ENCODE measurements at places on chromosomes 1 and 21. TPM values are rescaled to one million over a fixed set of nuclear protein-coding genes. Genes with fewer than 3 reads are reported as not detected.

DNA sequence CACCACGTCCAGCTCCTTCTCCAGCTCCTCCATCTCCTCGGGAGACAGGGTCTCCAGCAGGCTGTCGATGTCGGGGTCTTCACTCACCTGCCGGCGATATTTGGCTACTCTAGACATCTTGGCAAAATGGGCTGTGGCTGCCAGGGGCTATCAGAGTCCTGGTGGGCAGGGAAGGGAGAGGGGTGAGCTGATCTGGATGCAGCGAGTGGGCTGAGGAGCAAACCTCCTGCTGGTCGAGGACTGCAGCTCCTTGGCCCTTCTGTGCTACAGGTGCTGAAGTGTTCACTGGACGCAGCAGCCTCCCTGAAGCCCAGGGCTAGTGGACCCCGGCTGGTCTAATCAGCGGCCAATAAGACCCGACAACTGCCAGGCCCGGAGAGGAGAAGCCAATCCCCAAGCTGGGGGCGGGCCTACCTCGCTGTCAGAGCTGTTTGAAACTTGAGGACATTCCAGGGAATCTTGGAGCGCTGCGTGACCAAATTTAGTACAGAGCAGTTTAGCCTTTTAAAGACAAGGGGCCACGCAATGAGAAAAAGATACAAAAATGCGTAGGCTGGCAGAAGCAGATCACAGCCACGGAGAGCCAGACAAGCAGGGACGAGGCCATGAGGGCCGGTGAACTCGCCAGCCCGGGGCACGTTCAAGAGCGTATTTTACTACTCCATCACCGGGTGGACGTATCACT lies at the start of gene LMOD1:
Gene LMOD1 (minus strand): TSS at position 325 of the 685 bp plus-strand sequence. CDS start 208 bp downstream, at position 117.
- peak; percentile 88 for DNase-seq

- no peak for DNase-seq
Observed at GRCh38 chr21:41900401-41900800, 21.3 kb upstream of the PRDM15 start.

DNA sequence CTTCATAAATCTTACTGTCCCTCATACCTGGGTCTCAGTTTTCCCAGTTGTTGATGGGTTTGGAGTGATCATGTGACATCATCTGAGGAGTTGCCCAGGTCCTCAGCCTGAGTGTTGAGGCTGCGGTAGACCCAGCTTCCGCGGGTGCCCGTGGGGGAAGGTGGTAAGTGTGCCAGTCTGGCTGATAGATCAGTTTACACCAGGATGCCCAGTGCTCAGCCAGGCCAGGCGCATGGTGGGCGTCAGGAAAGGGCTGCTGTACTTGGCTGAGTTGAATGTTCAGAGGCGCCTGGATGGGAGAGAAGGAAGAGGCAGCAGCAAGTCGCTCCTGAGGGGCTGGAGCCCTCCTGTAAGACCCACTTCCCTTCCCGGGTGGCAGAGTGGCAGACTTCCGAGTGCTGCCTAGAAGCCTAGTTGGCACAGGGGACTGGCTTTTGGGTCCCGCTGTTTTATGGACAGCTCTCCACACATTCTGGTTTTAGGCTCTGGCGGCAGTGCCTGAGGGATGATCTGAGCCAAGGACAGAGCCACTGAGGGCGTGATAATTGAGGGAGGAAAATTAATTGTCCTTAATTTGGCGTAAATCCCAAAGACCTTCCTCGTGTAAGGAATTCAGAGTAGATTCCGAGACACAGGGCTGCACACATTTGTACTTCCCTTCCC lies 35.8 kb downstream of the PTPRF start:
- no peak for DNase-seq

GRCh38 chr1:211653293-211653692 lies 22.1 kb downstream of the NEK2 start:
- DNase-seq = no peak

DNA sequence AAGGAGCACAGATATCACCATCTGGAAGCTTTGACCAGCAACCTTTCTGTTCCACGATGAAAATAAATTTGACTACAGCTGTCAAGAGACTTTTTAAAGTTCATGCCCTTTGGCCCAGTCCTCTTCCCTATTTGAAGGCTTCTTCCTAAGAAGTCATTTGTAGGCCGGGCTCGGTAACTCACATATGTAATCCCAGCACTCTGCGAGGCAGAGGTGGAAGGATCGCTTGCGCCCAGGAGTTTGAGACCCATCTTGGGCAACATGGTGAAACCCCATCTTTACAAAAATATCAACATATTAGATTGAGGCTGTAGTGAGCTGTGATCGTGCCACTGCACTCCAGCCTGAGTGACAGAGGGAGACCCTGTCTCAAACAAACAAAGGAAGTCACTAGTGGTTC lies 58.3 kb upstream of the IFFO2 start:
- DNase-seq = no peak

- DNase-seq = no peak
Observed at GRCh38 chr1:234230414-234230862, 142.8 kb upstream of the COA6 start.

- no peak for DNase-seq
Observed at GRCh38 chr1:87733386-87733785, 404.7 kb downstream of the LMO4 start.

DNA sequence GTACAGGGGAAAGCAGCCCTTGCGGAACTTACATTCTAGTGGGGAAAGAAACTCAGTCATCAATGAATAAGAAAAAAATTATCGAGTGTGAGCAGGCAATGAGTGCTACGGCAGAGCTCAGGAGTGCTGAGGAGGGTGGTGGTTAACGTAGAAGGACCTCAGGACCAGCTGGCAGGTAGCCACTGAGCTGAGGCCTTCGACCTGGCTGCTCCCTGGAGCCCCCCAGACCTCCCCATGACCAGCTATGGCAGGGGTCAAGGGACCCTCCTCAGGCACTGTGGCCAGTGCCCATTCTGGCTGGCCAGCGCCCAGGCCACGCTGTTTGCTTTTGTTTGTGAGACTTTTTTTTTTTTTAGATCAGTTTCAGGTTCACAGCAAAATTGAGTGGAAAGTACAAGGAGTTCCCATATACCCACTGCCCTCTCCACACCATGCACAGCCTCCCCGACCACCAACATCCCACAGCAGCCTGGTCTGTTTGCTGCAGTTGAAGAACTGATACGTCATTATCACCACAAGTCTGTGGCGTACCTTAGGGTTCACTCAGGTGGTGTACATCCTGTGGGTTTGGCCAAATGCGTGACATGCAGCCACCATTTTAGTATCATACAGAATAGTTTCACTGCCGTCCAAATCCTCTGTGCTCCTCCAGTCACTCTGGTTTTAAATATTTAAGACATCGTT lies 11.8 kb upstream of the TTC22 start:
- DNase-seq = peak; percentile 42

DNA sequence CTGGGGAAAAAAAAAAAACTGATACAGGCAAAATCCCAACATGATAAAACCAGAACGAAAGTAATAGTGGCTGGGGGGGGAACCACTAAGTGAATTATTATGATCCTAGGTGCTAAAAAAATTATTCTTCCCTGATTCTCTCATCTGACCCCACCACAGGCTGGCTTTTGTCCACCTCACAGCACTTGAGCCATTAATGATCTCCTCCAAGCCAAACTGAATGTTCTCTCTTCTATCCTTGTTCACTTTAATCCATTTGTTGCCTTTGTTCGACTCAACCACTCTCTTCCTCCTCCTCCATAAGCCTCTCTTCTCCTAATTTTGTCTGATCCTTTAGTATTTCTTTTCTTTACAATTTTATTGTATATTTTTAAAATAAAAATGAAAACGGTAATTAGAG lies 16.0 kb upstream of the SMYD2 start:
- no peak for DNase-seq

- DNase-seq = no peak
Observed at GRCh38 chr1:38962113-38962512, 20.5 kb upstream of the RHBDL2 start.

GRCh38 chr1:22575532-22576149 lies 12.4 kb downstream of the EPHA8 start:
- DNase-seq = no peak

DNA sequence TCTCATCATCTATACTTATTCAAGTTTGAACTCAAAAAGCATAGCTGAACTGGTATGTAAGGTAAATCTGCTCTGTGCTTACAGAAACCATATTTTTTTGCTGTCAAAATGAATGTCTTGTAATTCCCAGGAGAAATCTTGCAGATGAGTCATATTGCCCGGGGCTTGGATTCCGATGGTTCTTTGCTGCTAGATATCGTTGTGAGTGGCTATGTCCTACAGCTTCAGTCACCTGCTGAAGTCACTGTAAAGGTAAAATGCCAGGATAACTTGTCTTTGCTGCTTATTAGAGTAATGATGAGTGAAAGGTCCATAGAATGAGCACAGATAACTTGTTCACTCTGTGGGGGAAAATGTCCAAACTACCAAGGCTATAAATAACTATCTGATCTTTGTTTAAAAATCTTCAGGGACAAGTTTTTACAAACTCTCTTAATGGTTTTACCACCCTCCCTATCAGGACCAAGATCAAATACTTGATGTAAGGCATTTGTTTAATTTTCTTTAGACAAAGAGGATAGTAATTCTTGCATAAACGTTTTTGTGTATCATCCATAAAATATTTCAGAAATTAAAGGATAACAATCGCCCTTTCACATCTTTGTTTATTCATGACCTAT lies 222.3 kb downstream of the TPR start:
- no peak for DNase-seq

- DNase-seq = peak; percentile 45
Observed at GRCh38 chr1:228341814-228342626, 64.6 kb downstream of the TRIM11 start.

DNA sequence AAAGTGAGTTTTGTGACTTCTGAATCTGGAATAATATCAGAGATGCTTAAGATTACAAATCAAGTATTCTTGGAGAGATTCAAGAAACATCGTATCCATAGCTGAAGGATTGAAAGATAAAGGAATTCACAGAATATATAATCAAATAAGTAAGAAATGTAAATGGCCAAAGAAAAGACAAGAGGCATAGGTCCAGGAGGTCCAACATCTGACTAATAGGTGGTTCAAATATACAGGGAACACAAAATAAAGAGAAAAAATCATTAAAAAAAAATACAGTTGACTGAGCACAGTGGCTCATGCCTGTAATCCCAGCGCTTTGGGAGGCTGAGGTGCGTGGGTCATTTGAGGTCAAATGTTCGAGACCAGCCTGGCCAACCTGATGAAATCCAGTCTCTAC lies 6.6 kb upstream of the MIS18A start:
- DNase-seq = no peak

DNA sequence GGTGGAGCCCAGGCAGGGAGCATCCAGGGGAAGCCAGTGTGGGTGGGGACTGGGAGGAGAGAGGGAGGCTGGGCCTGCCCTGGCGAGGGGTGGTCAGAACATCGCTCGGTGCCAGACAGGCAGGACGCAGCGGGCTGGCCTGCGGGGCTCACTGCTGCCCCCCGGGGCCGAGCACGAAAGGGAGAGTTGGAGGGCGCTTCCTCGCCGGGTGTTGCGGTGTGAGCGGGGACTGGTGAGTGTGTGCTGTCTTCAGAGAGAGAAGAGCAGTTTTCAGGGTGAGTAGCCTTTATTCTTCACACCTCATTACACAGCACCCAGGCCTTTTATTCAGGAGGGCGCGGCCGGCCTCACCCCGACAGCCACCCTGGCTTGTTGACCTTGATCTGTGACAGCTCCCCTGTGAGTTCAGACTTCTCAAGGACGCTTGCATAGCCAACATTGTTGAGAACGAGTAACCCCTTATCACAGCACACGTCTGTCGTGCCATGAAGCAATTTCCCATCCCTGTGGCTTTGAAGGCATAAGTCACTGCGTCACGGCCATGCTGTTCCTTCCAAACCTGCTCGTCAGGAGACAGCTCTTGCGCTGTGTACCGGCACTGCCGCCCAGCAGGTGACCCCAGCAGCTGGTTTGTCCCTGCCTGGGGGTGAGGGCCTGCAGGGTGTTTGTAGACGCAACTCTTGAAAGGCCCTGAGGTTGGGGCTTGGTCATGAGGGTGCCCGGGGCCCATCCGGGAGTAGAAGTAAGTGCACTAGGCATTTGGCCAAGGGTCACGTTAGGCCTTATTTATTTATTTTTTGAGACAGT lies 54.6 kb downstream of the PRKCZ start:
- DNase-seq = no peak

DNA sequence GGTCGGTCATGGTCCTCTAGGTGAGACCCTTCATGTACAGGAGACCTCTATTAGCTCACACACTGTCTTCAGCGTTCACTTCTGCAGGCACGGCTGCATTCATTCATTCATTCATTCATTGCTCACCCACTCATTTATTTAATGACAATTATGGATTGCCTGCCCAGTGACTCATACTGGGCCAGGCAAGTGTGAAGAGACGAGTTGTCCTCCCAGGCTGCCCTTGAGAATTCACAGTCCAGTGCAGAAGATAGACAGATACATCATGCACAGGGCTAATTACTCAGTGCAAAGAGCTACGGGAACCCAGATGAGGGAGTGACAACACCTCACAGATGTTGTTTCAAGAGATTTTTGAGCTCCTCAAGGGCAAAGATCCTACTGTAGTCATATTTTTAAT lies 248.4 kb downstream of the TNR start:
- no peak for DNase-seq

GRCh38 chr1:201939148-201939547 lies 7.2 kb downstream of the LMOD1 start:
- no peak for DNase-seq

GRCh38 chr1:101290922-101291561 lies 54.2 kb downstream of the S1PR1 start:
- no peak for DNase-seq

- no peak for DNase-seq
Observed at GRCh38 chr1:117008656-117009055, 7.1 kb downstream of the CD101 start.

GRCh38 chr1:7385471-7386225 lies 385.4 kb upstream of the VAMP3 start:
- DNase-seq = no peak

DNA sequence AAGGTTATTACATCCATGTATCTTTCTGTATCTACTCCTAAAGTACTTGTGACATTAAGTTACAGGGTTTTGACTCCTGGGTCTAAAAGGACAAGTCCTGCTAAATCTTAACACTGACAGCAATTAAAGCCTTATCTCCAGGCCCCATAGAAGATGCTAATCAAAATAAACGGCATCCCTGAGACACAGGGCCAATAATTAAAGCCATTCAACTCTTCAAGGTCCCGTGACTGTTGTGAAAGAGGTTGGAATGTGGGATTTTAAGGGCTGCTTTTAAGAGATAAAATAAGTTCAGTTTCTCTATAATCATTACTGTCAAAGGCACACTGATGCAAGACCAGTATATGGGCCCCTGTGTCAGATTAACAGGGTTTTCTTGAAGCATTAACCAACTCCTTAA lies 8.3 kb downstream of the DNAI4 start:
- no peak for DNase-seq

- no peak for DNase-seq
Observed at GRCh38 chr1:246435421-246436041, 71.5 kb downstream of the SMYD3 start.

GRCh38 chr21:33557447-33557846 lies 14.6 kb downstream of the SON start:
- DNase-seq = no peak

CD34 gene
- total RNA-seq = 103 TPM

GJB3 gene
- total RNA-seq = 1.3 TPM

LHX8 gene
- not detected for total RNA-seq

SLC9C2 gene
- total RNA-seq = not detected

HPDL gene
- 2.3 TPM for total RNA-seq

RGL1 gene
- total RNA-seq = 76.9 TPM

AKR7A3 gene
- total RNA-seq = 1.6 TPM

WDR64 gene
- total RNA-seq = not detected

Measured in sciatic nerve (tissue), 2 donors.